ENCODE measurements at places on chromosomes 6 and 20.

GRCh38 chr6:29723666-29724588 is 693 bp downstream of the HLA-F start:
- no peak for DNase-seq

DNA sequence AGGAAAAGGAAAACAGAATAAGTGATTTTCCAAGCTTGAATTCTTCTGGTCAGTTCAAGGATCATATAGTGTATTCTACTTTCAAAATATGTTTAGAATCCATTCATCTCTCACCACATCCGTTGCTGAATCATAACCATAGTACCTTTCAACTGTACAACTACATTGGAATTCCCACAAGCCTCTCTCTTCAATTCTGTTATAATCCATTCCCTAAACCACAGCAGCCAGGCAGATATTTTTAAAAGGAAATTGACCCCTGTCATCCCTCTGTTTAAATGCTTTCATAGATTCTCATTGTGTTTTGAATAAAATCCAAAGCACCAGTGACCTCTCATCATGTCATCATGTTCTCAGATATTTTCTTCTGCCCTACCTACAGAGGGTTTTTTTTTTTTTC is 412.7 kb downstream of the GRIK2 start:
- no peak for DNase-seq

DNA sequence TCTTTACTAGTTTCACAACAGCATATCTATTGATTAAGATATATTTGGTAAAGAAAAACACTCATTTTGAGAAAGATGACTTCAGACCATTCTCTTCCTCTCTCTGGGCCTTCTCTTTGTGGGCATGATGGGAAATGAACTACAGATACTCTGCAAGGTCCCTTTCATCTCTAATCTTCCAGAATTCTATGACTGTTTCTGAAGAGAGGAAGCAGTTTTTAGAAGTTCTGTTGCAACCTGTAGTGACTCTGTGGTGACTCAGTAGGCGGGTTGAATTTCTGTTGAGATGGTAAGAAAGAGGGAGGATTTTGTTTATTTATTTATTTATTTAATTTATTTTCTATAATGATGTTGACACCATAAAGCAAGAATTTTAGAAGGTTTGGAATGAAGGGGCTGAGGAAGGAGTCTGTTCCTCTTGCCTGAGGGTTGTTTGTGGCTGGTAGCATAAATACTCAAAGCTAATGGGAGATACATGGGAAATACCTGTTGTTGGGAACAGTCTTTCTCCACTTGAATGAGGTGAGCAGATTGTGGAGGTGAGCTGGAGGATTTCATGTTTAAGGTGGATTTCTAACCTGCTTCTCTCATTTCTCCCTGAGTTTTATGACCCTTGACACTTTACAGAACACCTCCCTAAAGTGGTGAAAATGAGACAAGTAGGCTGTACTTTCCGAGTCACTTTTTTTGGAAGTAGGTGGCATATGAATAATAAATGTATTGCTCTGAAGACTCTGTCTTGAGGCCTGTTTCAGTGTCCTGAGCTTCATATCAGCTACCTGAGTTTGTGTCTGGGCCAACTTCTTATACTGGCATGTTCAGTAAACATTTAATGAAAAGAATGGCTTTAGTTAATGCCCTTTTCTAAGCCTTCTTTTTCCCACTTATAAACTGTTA is 15.0 kb downstream of the ACSS2 start:
- DNase-seq: no peak

DNA sequence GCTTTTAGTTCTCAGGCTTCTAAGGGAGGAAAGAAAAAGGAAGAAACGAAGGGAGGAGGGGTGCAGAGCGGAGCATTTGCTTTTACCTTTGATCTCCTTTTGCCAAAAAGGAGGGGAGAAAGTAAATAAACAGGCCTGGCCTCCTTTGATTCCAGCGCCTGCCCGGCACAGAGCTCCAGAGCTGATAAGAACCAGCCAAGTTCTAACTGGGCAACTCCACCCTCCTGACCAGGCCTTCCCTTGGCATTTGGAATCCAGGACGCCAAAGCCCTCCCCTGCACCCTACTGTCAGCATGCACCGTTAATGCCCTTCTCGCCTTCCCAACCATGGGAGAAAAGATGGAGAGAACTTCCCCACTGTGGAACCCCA is 120.8 kb upstream of the PTPN1 start:
- no peak for DNase-seq

DNA sequence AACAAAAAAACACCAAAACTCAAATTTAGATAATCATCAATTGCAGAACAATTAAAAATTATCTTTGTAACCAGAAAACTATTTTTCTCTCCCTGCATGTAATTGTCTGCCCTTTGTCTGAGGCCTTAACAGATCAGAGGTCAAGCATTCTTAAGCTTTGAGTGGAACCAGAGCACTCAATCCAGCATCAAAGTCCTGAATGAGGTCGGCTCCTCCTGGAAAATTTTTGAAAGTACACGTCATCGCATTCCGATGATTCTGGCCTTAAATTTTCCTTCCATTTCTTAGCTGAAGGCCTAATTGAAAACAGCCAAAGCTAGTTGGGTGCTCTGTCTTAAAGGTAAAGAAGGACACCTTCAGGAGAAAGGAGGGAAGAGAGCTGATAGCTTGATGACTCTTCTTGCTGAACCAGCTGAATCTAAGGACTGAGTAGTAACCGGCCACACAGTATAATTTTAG is 510.2 kb upstream of the SULF2 start:
- DNase-seq: no peak

DNA sequence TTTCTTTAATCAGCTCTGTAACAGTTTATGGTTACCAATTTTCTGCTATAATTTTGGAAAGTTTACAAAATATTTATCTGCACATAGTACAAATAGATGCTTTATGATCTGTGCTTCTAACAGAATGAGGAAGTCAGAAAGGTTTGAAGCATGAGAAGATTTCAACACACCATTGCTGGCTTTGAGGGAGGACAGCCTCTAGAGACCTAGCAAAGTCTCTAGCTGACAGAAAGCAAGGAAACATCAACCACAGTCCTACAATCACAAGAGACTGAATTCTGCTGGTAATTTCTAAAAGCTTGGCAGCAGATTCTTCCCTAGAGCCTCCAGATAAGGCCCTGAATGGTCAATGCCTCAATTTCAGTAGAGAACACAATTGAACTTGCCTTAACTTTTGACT is 750.8 kb upstream of the SLC35B3 start:
- DNase-seq: no peak

All from cortex of kidney (tissue), 1 donor.